ENCODE measurements at places on chromosomes 4 and X.

- no peak for DNase-seq
Measured at GRCh38 chr4:168524006-168524405, 27.2 kb downstream of the PALLD start.

GRCh38 chr4:57080781-57081650 lies 29.2 kb downstream of the IGFBP7 start:
- no peak for DNase-seq

DNA sequence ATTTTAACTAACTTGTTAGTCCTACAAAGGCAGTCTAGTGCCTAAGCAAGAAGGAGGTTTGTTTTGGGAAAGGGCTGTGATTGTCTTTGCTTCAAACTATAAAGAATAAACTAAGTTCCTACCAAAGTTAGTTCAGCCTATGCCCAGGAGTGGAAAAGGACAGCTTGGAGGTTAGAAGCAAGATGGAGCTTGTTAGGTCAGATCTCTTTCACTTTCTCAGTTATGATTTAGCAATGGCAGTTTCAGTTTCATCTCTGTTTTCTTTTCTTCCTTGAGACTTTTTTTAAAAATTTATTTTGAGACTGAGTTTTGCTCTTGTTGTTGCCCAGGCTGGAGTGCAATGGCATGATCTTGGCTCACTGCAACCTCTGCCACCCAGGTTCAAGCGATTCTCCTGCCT lies 82.9 kb upstream of the NLGN4X start:
- DNase-seq = no peak

DNA sequence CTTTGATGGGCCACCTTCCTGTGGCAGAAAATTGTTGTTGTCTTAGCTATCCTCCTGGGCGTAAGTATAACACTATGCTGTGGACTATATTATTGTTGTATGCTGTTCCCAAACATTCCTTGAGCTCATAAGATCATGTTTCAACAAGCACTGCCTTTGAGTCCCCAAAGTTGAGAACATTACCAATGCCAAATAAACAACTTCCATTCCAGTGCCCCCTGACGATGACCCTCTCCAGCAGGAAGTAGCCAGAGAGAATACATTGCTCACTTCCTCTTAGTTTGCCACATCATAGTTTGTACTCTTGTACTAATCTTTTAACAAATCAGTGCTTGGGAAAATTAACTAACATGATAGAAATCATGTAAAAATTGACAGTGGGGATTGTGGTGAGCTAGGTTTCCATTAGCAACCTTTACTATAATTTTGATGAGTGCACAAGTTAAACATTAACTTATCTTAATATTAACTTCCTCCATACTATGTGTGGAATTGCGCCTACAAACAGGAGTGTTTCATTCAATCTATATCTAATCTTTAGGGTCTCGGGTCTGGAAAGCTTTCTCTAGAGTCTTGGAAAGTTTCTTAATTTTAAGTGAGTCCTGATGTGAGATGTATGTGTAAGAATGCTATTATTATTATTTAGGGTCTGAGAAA lies 20.3 kb upstream of the DHX15 start:
- no peak for DNase-seq

DNA sequence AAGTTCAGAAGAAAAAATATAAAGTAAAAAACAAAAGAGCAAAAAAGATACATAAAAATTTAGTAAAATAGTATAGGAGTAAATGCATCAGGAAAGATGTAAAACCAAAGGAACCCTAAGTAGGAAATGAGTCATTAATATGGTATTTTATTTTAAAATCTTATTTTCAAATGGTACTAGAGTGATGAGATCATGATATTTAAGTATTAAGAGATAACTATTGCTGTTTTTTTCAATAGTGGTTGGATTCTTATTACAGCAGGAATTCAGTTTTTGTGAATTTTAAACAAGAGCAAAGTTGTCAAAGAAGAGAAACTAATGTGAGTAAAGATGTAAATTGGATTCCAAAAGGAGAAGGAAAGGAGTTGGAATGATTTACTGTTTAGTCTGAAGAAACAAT lies 20.0 kb downstream of the EMCN start:
- no peak for DNase-seq

All from caudate nucleus (tissue), 63 donors.